ACHN (cell line): ENCODE measurements at places on chromosomes 11 and 22.
A peak's percentile ranks its signal among the peaks of the same experiment; 100 is the strongest.

DNA sequence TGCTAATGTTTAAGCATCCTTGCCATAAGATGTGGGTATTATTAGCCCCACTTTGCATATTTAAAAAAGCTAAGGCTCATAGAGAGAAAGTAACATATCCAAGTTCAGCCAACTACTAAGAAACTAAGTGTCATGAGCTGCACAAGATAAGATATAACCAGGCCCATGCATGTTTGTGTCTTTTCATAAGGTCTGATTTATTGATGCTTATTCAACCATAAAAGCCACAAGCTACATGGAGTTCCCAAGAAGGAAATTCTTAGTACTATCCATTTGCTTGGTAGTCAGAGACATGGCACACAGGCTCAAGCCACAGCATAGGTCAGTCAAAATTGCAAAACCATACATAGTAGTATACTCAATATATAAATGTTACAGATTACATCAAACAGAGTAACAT is 488.5 kb downstream of the SOX6 start:
- DNase-seq, result no peak

DNA sequence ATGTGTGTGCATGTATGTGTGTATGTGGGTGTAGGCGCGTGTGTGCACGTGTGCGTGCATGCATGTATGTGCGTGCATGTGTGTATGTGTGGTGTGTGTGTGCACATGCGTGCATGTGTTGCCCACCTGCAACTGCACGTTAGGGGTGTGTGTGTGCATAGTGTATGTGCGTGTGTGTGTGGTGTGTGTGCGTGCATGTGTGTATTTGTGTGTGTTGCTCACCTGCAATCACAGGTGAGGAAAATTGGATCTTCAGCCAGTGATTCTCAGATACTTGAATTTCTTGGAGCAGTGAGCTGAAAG is 54.3 kb downstream of the ST14 start:
- no peak for DNase-seq

DNA sequence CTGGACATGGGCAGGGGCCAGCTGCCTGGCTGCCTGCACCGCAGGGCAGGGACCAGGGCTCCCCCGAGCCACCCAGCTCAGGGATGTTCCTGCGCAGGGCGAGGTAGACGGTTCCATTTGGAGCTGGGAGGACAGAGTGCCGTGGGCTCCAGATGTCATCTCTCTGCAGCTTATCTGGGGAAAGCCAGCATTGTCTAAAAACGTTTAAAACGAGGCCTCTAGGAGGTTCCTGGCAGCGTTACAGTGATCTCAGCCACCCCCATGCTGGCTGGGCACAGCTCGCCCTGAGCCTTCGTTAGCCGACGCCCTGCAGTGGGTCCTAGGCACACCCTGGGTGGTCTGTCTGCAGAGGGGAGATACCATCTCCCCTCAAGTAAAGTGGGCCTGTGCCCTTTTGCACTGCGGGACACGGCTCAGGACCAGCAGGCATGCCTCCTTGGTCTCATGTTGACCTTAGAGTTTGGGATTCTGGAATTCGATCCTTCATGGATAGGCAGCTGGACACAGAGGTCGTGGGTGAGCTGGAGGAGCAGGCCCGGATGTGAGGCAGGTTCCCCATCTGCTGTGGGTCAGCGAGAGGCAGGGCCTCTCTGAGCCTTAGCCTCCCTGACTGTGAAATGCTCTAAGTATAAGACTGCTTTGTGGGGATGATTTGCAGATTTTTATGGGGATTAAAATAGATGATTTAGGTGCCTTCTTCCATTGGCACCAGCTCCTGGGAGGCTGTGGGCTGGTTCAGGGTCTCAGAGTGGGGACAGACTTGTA is 14.1 kb downstream of the SYNGR1 start:
- DNase-seq, result no peak

DNA sequence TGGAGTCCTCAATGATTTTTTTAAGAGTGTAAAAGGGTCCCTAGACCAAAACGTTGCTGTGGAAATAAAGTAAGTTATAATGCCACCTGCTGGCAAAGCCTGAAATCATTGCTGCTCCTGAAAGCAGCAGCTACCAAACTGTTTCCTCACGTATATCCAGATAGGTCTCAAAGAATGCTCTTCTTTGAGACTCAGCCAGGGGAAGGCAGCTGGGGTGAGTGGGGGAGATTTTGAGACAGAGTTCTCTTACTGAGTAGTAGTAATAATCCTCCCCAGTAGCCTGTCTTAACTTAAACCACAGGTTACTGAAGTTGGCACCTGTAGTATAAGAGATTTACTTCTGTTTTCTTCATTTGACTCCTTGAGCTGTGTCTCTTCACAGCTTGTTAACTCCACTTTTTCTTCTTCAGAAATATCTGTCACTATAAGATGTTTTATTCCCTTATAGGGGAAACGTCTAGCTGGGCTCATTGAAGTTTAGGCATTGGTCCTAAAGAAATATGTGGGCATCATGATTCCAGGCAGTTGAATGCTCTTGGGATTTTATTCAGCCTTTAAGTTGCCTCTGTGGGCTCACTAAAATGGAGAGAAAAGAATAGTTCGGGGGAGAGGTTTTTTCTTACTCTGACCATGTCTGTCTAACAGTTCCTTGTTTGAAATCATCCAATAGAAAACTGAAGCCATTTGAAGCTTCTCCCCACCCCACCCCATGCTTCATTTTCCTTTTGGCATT is 77.9 kb downstream of the BTBD10 start:
- peak; percentile 52 for DNase-seq

- no peak for DNase-seq
These were observed 160.2 kb downstream of the KIRREL3 start for GRCh38 chr11:126840201-126840886.

DNA sequence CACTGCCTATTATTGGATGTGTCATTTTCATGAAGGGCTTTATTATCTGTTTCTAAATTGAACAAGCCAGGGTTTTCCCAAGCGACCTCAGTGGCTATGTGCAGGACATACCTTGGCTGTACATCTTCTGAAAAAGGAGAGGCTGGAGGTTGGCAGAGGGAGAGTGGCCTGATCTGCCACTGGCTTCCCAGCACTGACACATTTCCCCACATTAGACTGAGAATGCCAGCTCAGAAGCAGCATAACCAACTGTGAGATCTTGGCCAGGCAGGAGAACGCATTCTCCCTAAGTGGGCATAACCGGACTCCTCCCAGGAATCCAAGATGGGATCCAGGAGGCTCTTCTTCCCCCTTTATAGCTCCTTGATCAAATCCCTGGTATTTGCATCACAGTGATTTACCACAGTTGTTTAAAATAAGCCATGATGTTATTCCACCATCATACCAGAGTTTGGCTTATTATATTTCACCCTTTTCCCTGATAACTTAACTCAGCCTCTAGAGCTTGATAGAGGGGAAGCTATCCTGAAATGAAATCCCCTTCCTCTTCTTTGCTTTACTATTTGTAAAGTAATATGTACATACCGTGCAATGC is 33.8 kb downstream of the AMOTL1 start:
- DNase-seq, result no peak

DNA sequence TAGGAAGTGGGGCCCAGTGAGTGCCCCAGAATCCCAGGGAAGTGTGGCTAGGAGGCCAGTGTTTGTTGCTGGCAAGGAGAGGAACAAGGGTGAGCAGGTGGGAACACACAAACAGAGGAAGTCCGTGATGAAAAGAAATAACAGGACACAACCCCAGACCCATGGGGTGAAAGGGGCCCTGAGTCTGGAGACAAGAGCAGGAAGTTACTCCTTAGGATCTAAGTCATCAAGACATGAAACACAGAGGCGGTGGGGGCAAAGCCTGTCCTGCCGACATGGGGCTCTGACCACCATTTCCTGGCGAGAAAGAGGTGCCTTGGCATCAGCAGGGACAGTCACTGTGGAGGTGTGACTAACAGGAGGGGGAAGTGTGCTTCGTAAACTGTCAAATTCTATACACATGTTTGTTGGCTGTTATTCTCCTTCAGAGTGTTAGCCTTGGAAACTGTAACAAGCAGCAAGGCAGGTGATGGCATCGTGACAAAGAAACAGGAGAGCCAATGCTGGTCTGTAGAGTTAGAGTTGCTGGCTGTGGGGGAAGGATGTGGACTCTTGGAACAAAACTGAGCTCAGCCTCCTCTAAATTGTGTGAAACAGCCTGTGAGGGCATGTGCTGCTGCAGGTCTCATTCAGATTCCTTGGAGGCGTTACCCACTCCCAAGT is 21.7 kb downstream of the CHST1 start:
- no peak for DNase-seq
